Suppressor macrophage treated with lipopolysaccharide for 1 hour (primary cell): ENCODE measurements at places on chromosomes 5 and 9.

- peak; percentile 81 for DNase-seq
Observed at GRCh38 chr9:126704892-126705766, 91.4 kb downstream of the LMX1B start.

GRCh38 chr5:37776826-37777225 is 63.0 kb downstream of the GDNF start:
- DNase-seq, result no peak

DNA sequence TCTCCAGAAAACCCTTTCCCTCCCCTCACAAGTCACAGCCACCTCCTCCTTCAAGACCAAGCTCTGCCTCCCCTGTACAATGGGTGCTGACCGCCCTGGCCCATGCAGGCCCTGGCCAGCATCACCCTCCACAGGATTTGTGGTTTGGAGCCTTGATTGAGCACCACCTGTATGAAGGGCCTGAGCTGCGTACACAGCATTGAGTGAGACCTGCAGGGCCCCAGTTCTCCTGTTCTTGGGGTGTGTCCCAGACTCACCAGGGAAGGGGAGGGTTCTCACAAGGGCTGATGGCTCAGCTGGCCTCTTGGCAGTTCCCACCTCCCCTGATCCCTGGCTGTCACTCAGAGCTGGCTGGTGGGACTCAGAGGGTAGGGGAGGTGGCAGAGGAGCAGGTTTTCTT is 63.7 kb upstream of the IER5L start:
- DNase-seq, result no peak

DNA sequence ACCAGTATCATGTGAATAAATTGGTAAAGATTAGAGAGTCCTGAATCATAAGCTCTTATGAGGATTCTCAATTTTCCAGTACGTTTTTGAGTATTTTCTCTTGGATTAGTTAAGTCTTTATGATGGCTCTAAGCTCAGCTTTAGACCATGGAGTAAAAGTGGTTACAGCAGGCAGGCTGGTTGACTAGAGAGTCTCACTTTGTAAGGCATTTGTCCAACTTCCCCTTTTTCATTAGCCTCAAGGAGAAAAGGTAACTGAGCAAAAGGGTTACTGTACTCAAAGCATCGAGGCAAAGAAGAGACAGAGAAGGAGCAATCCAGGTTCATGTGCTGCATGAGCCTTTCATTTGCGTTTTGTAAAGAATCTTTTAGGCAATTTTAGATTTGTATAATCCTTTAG is 8.5 kb downstream of the NOP16 start:
- no peak for DNase-seq

- no peak for DNase-seq
Observed at GRCh38 chr5:125564317-125564975, 818.0 kb upstream of the ZNF608 start.
